ENCODE measurements at places on chromosomes 1 and 21.

DNA sequence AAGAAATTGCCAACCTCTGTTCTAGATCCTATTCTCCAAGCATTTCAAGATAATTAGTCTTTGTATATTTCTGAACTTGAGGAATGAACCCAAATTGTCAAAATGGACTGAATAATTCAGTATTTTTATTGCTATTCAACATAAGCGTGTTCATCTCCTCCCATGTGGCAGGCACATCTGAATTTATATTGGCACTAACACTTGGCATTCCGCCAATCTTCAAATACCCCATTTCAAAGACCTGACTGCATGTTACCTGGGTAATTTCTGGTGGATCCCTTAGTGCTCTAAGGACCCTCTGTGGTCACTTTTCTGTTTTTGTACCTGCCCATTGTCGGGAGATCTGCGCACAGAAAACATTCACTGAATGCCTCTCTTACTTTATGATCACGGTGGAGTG lies 66.6 kb downstream of the BACE2 start:
- DNase-seq = no peak

DNA sequence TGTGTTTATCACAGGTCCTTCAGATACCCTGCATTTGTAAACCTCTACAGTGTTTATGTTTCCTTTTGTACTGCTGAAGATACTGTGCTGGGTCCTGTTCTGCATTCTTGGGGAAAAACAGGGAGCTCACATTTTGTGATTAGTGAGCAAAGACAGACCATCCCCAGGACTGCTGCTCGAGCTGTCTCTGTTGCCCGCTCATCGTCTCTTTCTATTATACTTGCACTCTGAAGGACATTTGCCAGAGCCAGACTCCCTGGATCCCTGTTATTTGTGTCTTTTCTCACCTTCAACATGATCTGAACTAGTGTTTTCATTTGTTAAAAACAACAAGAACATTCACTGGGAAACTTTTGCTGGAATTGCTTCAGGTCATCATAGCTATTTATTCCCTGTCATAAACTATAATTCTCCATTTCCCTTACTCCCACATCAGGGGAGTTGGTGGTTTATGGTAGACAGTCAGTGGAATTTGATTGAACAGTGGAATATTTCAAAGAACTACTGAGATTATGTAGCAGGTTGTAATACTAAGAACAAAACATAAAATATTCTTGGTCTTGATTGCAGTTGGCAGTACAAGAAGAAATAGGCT lies 53.0 kb downstream of the PRRX1 start:
- DNase-seq = no peak

DNA sequence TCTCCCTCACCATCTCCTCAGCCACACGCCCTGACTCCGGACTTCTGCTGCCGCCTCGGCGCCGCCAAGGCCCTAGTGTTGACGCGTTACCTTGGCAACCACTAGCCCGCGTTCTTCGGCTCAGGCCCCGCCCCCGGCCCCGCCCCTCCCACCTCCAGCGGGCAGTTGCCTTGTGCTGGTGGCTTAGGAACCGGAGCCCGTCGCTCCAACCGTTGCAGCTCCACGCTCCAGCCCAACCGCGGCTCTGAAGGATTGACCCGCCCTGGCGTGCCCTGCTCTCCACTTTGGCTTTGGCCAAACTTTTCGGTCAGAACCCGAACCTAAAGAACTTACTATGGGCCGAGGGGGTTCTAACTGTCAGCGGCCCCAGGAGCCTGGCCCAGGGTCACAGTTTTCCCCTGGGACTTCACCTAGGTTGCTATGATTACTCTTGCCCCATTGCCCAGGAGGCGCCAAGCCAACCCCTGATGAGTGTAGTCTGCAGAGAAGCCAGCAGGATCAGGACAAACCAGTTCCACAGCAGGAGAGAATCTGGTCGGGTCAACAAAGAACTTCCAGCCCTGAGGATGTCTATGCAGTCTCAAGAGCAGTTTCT lies at the start of gene CFAP45:
CFAP45 (minus strand) TSS at position 80 of the 595 bp plus-strand sequence; CDS start at position 13, 67 bp downstream.
- DNase-seq = peak; percentile 59

- no peak for DNase-seq
Measured at GRCh38 chr1:156336242-156336641, 1.9 kb downstream of the CCT3 start.

DNA sequence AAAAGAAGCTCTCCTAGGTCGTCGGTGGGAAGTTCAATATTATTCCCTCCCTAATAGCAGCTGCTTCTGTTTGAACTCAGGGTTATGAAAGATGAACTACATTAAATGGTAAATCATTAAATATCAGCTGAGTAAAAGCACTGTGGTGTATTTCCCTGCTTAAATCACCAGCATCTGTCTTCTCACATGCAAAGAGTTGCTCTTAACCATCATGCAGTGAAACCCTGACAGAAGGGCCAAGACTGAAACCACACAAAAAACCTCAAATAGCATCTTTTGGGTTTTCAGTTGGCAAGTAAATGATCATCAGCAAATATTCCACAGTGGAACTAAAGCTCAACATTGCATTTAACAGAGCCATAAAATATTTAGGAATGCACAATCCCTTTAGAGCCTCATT lies 380.0 kb upstream of the ADGRL2 start:
- no peak for DNase-seq

DNA sequence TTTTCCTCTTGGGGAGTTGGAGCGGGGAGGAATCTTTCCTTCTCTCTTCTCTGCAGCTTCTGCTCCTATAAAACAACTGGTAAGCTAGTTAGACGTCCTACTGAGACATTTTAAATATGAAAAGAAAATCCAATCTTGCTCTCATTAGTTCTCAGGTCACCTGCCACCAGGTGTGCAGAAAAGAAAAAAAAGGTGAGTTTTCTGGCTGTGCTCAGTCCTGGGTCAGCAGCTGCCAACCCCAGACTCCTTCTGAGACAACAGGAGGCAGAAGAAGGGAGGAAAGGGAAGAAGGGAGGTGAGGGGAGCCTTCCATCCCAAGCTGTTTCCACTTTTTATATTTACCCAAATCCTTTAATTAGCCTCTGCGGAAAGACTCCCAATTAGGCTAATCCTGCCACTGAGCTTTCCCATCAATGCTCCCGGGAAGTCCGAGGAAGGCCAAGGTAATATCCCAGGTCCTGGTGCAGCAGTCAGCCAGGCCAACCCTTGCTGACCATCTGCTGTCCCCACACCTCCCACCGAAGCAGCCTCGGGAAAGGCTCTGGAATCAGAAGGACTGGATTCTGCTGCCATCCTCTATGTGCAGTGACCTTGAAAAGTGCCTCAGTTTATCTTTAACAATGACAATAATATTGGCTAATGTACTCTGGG lies 33.4 kb downstream of the GLIS1 start:
- peak; percentile 22 for DNase-seq

- DNase-seq = peak; percentile 18
Measured at GRCh38 chr21:42062236-42063022, 8.7 kb upstream of the UMODL1 start.

GRCh38 chr1:102772831-102773230 lies 335.5 kb downstream of the COL11A1 start:
- DNase-seq = no peak

DNA sequence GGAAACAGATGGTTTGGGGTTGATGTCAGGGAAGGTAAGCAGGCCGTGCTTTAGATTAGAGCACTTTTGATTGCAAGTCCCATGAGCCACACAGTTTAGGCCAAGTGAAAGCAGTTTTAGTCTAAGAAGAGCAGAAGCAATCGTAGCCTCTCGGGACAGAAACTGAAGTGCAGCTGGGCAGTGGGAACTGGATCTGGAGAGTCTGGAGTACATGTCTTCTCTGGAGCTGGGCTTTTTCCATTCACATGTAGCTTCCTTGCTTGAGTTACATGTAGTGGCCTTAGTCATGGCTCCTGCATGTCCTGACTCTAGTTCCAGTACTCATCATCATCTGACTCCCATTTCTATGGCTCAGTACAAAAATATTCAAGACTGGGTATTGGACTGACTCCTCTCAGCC lies 16.7 kb downstream of the CAMTA1 start:
- peak; percentile 40 for DNase-seq

- no peak for DNase-seq
Measured at GRCh38 chr1:228307218-228308023, 99.2 kb downstream of the TRIM11 start.
